Hepatocyte (in vitro differentiated cells): ENCODE measurements at places on chromosomes 13 and 19. TPM values are rescaled to one million over a fixed set of nuclear protein-coding genes. Genes with fewer than 3 reads are reported as not detected.
A peak's percentile ranks its signal among the peaks of the same experiment; 100 is the strongest.

The ANO8 gene
- 4.6 and 7.3 TPM in 2 replicates for total RNA-seq

The PRR20B gene
- total RNA-seq: not detected in 2 replicates

- no peaks in the 10 kb centered on the region for H3K36me3 ChIP-seq
- no peak for DNase-seq
- no peak overlapping the region for H3K4me3 ChIP-seq
- H3K27me3 ChIP-seq: no peaks in the 10 kb centered on the region
- H3K27ac ChIP-seq: no peak overlapping the region
These were observed 378 bp downstream of the TLE6 start for GRCh38 chr19:2977746-2978138.

DNA sequence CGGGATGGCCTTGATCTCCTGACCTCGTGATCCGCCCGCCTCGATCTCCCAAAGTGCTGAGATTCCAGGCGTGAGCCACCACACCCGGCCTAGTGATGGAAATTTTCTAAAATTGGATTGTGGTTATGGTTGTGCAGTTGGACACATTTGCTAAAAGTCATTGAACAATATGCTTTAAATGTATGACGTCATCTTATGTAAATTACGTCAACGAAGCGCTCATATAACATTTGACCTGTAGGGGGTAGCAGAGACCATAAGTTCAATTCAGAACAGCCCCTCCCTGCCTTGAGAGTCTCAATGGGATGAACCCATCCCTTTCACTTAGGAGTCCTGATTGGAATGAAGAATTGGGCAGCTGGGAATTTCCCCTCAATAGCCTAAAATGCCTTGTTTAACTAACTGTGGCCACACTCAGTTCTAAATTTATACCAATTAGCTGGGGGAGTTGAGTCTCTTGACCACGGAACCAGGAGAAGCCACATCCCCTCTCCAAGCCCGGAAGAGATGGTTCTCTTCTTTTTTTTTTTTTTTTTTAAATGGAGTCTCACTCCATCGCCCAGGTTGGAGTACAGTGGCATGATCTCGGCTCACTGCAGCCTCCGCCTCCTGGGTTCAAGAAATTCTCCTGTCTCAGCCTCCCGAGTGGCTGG is 15.2 kb upstream of the TLE6 start:
- no peaks in the 10 kb centered on the region for H3K27me3 ChIP-seq
- no peaks in the 10 kb centered on the region for H3K4me1 ChIP-seq
- H3K27ac ChIP-seq: no peak overlapping the region
- no peak overlapping the region for H3K4me3 ChIP-seq
- DNase-seq: peak; percentile 93
- no peaks in the 10 kb centered on the region for H3K36me3 ChIP-seq

DNA sequence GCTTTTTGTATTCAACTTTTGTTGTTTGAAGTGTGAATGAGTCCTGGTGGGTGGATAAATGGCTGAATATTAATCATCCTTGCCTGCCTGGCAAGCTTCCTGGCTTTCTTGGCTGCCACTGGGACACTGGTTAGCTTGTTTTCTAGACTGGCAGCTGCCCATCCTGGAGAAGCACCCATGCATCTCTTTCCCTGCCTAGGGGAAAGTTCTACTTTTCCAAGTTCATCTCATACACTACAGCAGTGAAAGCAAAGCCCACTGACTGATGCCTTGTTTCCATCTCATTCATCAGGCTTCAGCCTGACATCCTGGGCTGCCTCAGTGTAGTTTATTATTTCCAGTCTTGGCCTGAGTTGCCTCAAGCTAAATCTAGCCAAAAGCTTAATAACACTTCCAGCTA is 244.8 kb downstream of the PCDH20 start:
- H3K36me3 ChIP-seq: no peaks in the 10 kb centered on the region
- no peaks in the 10 kb centered on the region for H3K4me1 ChIP-seq
- no peak for DNase-seq
- H3K4me3 ChIP-seq: no peak overlapping the region

DNA sequence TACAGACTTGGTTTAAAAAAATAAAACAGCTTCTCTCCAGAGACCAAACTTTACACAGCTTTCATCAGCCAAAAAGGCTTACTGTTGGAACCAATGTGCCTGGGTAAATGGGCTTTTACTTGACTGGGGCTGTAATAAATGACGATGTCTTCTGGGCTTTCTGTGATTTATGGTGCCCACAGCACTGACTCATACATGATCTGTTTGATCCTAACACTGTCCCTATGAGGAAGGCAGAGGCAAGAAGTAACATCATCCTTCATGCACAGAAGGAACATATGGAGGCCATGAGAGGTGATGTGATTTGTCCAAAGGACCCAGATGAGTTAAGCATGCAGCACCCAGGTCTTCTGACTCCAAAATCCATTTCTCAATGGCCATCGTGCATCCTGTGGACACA is 77.4 kb downstream of the DOCK9 start:
- H3K27me3 ChIP-seq: no peaks in the 10 kb centered on the region
- H3K4me1 ChIP-seq: peaks cover 6% of the 10 kb centered on the region
- H3K27ac ChIP-seq: no peak overlapping the region
- DNase-seq: no peak

DNA sequence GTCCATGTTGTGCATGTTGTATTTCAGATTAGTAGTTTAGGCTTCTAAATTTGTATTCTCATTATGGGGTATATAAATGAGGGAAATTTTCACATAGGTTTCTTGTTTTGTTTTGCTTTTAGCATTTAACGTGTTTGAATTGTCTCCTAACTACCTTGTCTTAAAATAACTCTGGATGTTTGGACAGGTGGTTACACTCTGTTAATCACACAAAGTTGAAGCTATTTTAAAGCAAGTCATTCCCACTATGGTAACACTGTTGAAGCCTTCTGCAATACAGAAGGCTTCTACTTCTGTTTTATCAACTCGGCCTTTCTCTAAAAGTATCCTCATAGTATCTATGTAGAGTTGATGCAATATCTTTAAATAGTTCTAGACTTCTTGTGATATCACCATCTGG is 245.3 kb upstream of the HTR2A start:
- no peaks in the 10 kb centered on the region for H3K36me3 ChIP-seq
- no peak overlapping the region for H3K4me3 ChIP-seq
- no peak for DNase-seq
- H3K4me1 ChIP-seq: no peaks in the 10 kb centered on the region
- H3K27me3 ChIP-seq: no peaks in the 10 kb centered on the region

GRCh38 chr13:95044452-95045205 is 256.6 kb downstream of the ABCC4 start:
- H3K4me3 ChIP-seq: no peak overlapping the region
- no peaks in the 10 kb centered on the region for H3K27me3 ChIP-seq
- H3K36me3 ChIP-seq: no peaks in the 10 kb centered on the region
- no peak overlapping the region for H3K27ac ChIP-seq

DNA sequence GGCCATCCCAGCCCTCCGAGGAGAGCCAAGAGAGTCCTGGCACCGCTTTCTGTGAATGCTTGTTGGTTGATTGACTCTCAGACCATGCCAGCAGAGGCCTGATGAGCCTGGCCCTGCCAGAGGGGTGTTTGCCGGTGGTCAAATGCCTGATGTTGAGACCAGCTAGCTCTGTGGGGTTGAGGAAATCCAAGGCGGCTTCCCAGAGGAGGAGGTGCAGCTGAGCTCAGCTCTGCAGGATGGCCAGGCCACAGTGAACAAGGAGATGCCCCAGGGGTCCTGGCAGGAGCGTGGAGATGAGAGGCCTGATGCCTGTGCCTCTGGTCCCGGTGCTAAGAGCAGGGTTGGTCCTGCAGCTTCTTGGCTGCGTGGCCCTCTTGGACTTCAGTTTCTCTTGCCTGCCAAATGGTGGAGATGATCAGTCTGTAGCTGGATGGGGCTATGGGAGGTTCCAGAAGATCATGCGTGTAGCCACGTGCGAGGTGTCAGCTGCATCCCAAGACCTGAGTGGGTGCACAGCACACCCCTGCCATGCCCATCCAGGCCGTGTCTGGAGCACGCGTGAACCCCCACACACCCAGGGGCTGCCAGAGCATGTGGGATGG is 16.8 kb downstream of the NFIC start:
- no peak overlapping the region for H3K4me3 ChIP-seq
- H3K27me3 ChIP-seq: no peaks in the 10 kb centered on the region
- H3K27ac ChIP-seq: no peak overlapping the region
- no peak for DNase-seq
- no peaks in the 10 kb centered on the region for H3K36me3 ChIP-seq
- H3K4me1 ChIP-seq: peaks cover 14% of the 10 kb centered on the region

DNA sequence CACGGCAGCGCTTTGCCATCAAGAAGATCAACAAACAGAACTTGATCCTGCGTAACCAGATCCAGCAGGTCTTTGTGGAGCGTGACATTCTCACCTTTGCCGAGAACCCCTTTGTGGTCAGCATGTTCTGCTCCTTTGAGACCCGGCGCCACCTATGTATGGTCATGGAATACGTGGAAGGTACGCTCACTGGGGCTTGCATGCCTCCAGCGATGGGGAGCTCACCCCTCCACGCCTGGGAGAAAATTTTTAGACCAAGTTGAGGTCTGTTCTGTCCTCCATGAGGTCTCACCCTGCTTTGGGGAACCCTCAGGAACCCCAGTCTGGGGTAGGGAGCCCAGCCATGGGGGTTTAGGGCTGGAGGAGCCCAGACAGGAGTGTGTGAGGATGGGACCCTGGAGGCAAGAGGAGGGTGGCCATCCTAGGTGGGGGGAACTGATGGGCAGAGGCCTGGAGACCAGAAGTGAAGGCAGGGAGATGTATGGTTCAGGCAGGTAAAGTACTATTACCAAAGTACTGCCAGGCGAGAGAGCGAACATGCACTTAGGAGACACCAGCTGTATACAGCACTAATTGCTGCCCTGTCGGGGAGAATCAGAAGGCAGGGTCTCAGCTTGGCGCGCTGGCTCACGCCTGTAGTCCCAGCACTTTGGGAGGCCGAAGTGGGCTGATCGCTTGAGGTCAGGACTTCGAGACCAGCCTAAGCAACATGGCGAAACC is 22.3 kb upstream of the PIK3R2 start:
- DNase-seq: no peak
- no peak overlapping the region for H3K27ac ChIP-seq

DNA sequence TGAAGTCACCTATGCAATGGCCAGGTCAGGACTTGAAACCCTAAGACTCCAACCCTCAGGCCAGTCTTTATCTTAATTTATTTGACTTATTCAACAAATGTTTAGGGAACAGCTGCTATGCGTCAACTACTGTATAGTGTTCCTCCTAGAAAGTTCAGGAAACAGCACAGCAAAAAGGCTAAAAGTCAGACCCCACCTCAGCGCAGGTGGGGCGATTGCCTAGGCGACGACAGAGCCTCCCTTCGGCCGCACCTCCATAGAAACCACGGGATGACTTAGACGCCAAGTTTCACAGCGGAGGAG is 502 bp downstream of the VRK3 start:
- no peaks in the 10 kb centered on the region for H3K36me3 ChIP-seq
- H3K27me3 ChIP-seq: no peaks in the 10 kb centered on the region
- peak overlapping the region; percentile 58 for H3K4me3 ChIP-seq
- peak overlapping the region; percentile 83 for H3K27ac ChIP-seq
- H3K4me1 ChIP-seq: peaks cover 13% of the 10 kb centered on the region

DNA sequence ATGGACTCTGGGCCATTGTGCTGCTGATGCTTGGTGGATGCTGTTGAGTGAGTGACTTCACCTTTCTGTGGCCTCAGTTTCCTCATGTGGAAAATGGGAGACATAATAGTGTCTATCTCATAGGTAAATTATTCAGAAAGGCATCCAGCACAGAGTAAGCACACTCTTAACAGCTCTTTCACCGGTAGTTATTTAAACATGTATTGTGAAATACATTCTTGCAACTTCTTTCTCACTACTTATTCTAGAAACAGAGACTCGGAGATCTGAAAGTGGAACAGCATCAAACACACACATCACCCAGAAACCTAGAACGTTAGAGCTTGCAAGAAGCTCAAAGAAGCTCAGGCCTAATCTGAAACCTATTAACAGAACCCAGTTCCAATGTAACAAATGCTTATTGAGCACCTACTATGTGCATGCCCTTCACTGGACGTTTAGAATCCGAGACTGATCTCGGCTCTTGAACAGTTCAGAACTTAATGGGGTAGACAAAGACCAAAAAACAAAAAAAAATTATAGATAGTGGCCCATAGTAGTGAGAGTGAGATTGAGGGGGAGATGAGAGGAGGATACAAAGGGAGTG is 4.1 kb downstream of the ZSWIM9 start:
- no peak overlapping the region for H3K27ac ChIP-seq
- H3K27me3 ChIP-seq: no peaks in the 10 kb centered on the region
- no peaks in the 10 kb centered on the region for H3K4me1 ChIP-seq
- no peak for DNase-seq
- H3K36me3 ChIP-seq: no peaks in the 10 kb centered on the region

DNA sequence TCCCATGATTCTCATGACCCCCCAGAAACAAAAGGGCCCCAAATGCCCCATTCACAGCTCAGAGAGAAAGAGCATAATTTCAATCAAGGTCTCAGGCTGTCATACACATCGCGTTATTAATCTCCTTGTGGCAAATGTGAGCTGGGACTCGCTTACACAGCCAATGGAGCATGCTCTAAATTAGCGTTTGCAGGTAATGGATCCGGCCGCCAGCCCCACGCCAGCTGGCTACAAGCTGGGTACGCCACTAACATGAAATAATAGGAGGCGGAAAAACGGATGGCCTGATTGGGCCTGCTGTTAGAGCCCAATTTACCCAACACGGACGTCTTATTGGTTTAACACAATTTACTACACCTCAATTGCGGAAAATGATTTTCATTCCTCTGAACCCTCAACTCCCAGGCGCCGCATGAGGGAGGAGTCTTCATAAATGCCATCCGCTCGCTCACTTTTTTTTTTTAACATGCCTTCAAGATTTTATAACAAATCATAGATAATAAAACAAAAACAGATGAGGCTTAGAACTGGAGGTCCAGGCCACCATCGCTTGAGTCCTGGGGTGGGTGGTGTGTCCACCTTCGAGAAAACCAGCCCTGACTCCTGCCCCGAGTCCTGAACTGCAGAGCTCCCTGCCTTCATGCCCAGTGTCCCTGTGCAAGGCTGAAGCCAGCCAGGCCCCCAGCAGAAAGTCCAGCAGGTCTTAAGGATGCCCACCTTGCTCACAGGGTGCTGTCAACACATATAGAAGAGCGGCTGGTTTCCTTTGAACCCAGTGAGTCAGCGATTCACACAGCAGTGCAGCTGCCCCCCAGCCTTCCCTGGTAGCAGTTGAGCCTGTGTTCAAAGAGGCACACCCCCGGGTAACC is 62.1 kb downstream of the PEPD start:
- no peaks in the 10 kb centered on the region for H3K27me3 ChIP-seq
- H3K36me3 ChIP-seq: no peaks in the 10 kb centered on the region
- peaks cover 4% of the 10 kb centered on the region for H3K4me1 ChIP-seq
- H3K27ac ChIP-seq: no peak overlapping the region
- H3K4me3 ChIP-seq: no peak overlapping the region
